ENCODE measurements at places on chromosomes 3 and 15.

DNA sequence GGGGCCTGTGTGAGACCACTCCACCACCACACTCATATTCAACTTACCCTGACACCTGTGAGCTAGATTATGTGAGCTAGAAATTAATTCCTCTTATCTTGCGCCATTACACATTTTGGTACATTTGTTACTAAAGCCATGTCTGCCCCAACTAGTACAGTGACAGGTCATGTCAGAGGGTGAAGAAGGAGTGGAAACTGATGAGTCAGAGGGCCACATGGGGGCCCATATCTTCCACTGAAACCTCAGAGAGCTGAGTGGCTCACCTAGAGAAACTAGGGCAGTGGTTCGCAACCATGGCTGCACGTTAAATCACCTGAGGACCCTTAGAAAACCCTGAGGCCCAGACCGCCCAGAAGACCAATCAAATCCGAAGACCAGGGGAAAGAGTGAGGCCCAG is 15.7 kb upstream of the MEF2A start:
- DNase-seq: peak; percentile 42

GRCh38 chr3:7546253-7546652 is 685.3 kb downstream of the GRM7 start:
- no peak for DNase-seq

DNA sequence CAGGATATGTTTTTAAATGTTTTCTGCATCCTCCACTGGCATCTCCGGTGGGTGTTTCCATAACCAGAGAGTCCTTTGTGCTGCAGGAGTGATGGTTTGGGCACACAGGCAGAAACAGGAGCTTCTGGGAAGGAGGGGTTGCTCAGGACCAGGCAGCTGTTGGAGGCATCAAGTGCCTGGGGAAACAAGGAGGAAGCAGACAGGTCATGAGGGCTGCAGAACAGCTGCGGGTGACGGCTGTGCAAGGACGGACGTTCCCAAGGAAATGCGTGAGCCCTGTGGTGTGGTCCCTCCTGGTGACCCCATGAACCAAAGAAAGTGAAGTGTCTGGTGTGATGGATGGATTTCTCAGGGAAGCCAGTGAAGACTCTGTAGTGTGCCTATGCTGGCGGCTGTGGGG is 61.2 kb upstream of the TNFAIP8L3 start:
- no peak for DNase-seq

DNA sequence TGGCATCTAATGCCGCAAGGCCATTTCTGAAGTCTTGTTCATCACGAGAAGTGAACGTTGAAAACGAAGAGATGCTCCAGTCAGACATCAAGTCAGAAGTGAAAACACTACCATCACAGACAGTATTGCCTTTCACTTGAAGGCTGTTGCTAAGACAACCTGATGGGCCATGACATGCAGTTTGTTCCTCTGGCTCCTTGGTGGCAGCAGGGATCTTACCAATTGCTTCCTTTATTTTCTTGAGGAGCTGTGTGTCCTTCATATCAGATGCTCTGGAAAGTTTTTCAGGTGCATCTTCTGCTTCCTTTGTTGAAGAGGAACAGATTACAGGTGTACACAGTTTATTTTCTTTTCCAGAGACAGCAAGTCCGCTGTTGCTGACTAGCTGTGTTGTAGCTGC is 30.7 kb upstream of the MYLK start:
- no peak for DNase-seq

GRCh38 chr15:59166166-59166565 is 40.5 kb upstream of the LDHAL6B start:
- no peak for DNase-seq

- DNase-seq: no peak
Measured at GRCh38 chr3:155079746-155080487, at the start of gene MME. TSS of gene MME (plus strand) at chr3:155080319. CDS start at chr3:155084168, 3,849 bp downstream.

DNA sequence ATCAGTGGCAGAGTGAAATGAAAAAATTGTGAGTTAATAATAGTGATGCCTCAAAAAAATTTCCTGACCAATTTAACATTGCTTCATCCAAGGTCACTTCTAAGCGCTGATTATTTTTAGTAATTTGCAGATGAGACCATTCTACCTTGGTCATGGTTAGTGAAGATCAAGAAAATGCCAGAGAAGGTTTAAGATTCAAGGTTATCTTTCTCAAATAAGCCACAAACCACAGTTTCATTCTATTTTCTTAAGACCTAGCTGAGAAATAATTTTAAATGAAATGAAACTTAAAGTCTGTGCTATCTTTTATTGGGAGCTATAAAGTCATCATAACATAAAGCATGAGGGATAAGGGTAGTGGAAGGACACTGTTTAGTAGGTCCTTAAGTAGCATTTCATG is 353.9 kb upstream of the NAALADL2 start:
- no peak for DNase-seq

DNA sequence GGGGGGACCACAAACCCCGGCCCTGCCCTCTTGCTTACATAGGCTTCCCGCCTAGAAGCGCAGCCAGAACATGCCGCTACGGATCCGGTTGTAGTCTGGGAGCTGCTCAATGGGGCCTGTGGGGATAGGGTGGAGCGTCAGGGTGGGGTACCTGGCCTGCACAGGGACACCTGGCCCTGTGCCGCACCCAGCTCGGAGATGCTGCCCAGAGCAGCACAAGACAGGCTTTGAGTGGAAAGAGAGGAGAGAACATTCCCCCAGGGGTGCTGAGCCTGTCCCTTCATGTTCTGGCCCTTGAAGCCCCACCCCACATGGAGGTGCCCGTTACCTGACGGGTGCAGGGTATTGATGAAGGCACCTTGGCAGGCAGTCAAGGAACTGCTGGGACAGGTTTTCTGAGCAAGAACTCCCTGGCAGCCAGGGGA is 4.0 kb upstream of the COL7A1 start:
- no peak for DNase-seq

DNA sequence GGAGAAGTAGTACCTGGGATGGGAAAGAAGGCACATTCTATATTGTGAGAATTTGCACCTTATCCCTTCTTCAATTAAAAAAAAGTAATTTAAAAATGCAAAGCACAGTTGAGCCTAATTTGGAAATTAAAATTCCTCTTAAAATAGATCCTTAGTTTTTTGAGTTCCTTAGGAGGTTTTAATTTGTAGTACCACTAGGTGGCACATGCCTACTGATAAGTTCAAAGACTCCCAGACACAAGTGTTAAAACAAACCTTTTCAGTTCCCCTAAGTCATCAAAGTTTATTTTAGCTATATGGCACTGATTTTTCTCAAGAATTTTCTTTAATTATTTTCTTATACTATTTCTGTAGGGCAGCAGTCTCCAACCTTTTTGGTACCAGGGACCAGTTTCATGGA is 127.6 kb upstream of the AZI2 start:
- DNase-seq: no peak

- no peak for DNase-seq
Measured at GRCh38 chr3:156230278-156230900, 110.0 kb downstream of the KCNAB1 start.

DNA sequence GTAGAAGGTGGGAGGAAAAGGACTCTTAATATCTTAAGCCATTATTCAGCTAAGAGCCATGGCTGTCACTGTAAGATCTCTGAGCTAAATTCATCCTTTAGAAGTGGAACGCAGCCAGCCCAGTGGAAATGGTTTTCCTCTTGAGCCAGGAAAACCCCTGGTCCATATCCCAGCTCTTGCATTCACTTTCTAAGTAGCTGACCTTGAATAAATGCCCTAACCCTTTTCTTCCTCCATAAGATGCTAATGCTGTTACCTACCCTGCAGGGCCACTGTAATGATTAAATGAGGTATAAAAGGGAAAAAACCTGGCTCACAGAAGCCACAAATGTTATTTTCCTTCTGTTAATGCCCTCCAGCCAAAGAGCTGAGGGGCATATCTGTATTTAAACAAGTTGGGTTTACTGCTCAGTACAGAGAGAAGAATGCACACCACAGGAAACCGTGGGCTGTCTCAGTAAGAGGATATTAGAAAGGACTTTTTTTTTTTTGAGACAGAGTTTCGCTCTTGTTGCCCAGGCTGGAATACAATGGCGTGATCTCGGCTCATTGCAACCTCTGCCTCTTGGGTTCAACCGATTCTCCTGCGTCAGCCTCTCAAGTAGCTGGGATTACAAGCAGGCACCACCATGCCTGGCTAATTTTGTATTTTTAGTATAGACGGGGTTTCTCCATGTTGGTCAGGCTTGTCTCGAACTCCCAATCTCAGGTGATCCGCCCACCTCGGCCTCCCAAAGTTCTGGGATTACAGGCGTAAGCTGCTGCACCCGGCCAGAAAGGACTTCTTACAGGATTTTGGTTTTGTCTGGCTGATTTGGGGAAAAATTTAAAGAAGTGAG is 6.8 kb downstream of the UBL7 start:
- no peak for DNase-seq

DNA sequence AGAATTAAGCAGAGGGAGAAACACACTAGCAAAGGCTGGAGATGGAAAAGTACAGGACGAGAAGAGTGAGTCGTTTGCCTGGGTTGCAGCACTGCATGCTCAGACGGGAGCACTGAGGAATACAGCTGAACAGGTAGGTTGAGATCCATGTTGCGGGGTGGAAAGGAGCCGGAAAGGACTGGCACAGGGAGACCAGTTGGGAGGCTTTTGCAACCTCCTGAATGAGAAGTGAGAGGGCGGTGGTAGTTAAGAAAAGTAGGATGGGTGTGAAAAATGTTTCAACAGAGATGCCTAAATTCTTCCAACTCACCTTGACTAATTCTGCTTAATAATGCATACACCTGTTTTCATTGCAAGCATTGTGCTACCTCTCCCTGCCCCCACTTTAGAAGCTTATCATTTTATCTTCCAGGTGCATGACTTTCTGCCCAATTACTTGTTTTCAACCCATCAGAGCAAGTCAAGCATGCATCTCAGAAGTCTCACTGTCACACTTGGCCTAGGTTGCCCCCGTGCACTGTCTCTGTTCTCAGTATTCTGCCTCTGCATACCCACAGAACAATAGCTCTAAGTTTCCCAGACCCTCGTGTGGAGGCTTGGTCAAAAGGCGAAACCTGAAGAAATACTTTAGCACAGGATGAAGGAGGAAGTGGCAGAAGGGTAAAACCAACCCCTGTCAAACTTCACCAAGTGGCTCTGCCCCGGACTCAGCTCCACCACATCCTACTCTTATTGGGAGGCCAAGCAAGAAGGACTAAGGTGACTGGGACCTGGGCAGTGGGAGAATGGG is 199.3 kb upstream of the BCL6 start:
- DNase-seq: no peak

GRCh38 chr3:45182915-45183871 is 37.0 kb upstream of the CDCP1 start:
- DNase-seq: peak; percentile 11

DNA sequence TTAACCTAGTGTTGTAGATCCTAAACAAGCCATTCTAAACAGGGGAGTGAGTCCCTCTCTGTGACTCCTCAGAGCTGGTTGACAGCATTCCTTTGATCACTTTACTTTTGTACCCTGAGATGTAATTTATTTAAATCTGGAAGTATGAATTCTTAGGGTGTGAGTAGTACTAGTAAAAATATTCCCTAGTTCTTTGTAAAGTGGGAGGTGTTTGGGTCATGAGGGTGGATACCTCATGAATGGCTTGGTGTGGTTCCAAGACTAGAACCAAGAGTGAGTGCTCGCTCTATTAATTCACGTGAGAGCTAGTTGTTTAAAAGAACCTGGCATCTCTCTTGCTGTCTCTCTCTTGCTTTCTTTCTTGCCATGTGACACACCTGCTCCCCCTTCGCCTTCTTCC is 223.7 kb downstream of the SQOR start:
- no peak for DNase-seq

DNA sequence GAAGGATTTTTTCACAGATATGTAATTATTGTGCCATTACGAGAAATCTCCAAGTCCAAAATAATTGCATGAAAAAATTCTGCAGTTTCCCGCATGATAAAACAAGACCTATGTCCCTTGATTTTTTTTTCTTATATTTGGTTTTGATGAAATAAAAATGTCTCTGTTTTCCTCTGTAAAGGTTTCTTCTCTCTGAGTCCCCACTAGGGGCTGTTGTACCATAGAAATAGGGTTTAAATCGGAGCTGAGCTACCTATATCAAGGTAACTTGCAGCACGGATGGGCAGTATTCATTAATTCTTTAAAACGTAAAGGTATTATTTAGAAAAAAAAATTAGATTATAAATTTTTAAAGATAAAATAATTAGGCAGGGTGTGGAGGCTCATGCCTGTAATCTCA is 66.6 kb upstream of the IGF1R start:
- DNase-seq: no peak

GRCh38 chr3:128133273-128133883 is 9.8 kb upstream of the RUVBL1 start:
- peak; percentile 38 for DNase-seq

- no peak for DNase-seq
Measured at GRCh38 chr3:50651920-50652529, 22.7 kb upstream of the DOCK3 start.

GRCh38 chr15:69496001-69496400 is 43.4 kb downstream of the RPLP1 start:
- DNase-seq: no peak

- DNase-seq: no peak
Measured at GRCh38 chr3:46062679-46063078, 35.4 kb upstream of the XCR1 start.

DNA sequence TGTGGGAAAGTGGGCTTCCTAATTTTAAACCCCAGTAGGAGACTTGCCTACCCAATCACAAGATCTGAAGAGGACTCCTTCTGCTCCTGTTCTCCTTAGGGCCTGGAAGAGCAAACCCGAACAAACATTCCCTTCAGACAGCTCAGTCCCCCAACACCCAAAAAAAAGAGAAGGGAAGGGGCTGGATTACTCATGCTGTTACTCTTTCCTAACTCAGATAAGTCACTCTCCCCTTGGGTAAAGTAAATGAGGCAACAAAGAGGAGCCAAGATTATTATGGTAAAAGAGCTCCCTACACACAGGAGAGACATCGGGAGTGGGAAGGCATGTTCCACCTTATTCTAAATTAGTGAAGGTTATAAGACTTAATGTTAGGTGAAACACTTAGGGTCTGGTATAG is 18.1 kb upstream of the LEKR1 start:
- no peak for DNase-seq

GRCh38 chr3:98322101-98322500 is 31.6 kb upstream of the OR5K4 start:
- no peak for DNase-seq

DNA sequence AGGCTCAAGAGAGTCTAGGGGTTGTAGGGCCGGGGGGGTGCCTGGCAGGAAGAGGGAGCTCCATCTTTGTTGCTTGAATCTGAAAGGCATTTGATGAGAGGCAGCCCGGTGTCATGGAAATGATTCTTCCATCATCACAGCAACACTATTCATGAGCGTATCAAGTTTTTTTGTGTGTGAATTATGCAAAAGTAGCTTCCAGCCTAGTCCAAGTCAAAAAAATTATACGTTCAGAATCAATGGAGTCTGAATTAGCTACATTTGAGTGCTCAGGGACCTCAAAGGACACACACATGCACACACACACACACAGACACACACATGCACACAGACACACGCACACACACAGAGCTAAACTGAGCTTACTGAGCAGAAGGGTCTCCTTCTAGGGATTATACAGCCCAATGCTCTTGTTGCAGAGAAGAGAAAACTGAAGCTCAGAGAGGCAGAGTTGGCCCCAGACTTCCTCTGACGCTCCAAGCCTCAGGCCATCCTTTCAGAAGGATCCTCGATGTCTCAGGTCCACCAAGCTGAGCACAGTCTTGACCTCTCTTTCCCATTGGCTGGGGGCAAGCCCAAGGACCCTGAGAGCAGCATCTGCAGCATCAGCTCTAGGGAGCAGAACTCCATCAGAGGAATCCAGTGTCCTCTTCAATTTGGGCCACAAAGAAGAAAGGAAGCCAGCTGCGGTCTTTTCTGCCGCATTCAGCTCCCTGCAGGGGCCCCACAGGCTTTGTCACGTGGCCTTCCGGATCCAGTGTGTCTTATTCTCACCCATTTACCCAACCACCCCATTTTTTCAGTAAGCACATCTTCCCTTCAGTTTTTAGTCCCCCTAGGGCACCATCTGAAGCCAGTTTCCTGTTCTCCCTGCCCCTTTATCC is 228.0 kb downstream of the UACA start:
- DNase-seq: peak; percentile 67

Data from stimulated activated CD4-positive, alpha-beta T cell treated with anti-CD3 and anti-CD28 coated beads, Interleukin-15, amount 100 ng/mL, for 24 hours (primary cell).